NCI-H1092 (cell line): ENCODE measurements at places on chromosomes 5 and 9.
A peak's percentile ranks its signal among the peaks of the same experiment; 100 is the strongest.

DNA sequence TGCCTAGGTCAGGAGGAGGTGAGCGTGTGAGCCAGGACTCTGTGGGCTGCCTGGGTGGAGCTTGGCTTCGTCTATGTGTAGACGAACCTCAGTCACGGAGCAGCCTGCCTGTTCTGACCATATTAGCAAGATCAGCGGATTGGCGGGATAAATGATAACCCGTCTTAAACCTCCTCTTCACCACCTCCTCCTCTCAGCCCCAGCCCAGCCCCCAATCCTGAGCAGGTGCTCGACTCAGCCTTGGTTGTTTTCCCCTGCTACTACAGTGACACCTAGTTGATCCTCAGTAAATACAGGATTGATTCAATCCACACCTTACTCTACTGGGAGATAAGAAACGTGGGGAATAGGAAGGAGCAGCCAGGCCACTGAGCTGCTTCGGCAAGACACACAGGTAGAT is 286.1 kb downstream of the IRX2 start:
- peak; percentile 21 for DNase-seq

GRCh38 chr5:142748132-142748531 is 22.0 kb upstream of the ARHGAP26 start:
- no peak for DNase-seq

DNA sequence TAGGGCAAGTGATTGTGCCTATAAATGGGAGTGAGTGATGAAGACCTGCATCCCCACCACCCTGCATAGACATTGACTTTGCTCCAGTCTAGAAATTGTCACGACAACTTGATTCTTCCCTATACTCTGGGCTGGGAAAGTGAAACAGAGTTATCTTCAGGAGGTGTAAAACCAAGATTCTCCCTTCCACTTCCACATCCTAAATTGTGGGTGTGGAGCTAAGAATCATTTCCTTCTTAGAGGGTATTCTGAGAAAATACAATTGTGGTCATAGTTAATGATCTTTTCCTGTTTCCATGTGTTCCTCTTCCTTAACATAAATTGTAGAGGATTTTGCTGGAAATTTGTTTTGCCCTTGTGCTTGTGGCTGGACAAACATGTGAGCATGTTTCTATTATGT is 96.8 kb upstream of the PJA2 start:
- no peak for DNase-seq

- no peak for DNase-seq
These were observed 294.0 kb downstream of the ZNF608 start for GRCh38 chr5:124452412-124452811.

GRCh38 chr5:33850100-33850594 is 41.6 kb downstream of the ADAMTS12 start:
- no peak for DNase-seq
